WTC11 (cell line): ENCODE measurements at places on chromosomes 7 and 10.

DNA sequence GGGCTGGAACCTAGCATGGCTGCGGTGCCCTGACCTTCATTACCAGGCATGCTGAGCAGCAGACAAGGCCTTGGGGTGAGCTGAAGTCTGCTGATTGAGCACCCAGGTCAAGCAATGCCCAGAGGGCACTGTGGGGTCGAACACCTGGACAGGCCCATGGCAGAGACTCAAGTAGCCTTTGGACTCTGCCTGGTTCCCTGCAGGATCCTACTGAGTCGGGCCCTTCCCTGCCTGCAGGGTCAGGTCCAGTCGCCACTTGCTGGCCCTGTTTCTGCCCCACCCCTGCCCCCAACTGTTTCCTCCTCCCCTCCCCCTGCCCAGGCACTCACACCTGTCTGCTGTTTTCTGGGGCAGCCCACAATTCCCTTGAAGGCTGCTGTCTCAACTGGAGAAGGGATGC lies 483.2 kb upstream of the MKI67 start:
- DNase-seq, result no peak

GRCh38 chr7:24825931-24826661 lies 68.8 kb upstream of the GSDME start:
- DNase-seq, result no peak

GRCh38 chr7:92843034-92843760 lies 6.8 kb upstream of the CDK6 start:
- DNase-seq, result no peak

GRCh38 chr7:24956021-24956420 lies 24.0 kb downstream of the OSBPL3 start:
- no peak for DNase-seq

DNA sequence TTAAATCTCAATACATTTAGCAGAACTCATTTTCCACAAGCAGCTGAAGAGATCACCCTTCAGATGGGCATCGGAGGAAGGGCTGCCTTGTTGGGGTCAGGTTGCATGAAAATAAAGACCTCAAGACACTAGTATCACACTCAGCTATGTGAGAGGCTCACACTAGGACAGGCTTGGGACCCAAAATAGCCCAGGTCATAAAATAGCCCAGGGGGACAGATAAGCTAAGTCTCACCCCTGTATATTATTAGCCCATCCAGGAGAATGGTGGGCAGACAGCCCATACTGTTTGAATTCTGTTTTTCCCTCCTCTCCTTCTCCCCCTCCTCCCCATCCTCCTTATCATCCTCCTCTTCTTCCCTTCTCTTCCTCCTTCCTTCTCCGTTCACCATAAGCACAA lies 415.1 kb upstream of the C7orf33 start:
- no peak for DNase-seq

DNA sequence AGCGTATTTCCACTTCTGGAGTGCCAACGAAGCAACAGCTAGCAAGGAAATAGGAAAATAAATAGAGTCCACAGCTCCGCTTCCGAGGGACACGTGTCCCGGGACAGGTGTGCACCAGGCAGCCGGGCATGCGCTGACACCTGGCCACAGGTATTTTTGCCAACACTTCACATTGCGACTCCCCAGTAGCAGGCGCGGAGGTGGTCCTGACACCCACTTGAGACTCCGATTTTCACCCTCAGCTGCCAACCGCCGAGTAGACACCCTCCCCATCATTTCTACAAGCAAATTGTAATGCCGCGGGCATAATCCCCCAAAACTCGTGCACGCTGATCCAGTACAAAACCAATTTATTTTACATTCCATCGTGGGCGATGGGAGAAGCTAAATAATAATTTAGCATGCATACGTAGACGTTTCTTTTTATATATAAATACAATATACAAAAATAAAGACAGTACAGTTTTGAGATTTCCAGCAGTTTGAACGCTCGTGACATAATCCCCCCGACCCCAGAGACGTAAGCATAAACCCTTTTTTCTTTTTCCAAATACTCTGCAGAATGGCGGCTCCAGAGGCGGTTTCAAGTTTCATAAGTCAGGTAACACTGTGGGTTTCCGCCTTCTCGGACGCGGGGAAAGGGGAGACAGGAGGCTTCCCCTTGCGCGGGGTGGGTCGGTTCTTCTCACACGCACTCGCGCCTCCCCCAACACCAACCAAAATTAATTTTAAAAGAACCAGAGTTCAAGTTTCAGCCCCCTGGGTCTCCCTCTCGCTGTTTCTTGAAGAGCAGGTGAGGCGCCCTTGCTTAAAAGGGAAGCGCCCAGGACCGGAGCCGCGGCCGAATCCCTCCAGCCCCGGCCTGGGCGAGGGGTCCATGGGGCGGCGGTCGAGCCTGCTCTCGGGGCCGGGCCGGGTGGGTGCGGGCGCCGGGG lies 5.7 kb downstream of the MNX1 start:
- no peak for DNase-seq

DNA sequence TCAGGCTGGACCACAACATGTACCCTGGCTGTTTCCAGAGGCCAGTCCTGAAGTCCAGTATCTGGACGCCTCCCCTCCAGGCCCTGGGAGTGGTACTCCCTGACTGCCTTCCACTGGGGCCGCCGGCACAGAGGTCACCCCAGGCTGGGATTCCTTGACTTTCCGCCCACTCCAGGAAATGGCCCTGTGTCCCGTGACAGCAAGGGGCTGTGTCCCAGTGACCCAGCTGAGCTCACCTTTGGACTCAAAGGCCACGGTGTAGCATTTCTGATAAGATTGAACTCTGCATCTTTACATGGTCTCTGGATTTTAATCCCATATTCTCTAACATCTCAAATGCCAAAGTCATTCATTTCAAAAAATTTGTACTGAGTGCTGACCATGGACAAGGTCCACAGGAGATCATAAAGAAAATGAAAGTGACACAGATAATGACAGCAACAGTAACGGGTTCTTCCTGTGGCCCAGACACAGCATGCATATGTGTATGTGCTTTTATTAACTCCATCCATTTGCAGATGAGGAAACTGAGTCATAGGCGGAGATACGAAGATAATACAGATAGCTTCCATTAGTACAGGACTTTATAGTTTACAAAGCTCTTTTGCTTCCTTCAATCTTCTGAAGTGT lies 5.4 kb downstream of the ADAMTS14 start:
- DNase-seq, result no peak

- no peak for DNase-seq
Measured at GRCh38 chr10:124693801-124694416, 50.3 kb downstream of the FAM53B start.

- no peak for DNase-seq
Measured at GRCh38 chr10:121772884-121773283, 154.9 kb downstream of the ATE1 start.

- DNase-seq, result no peak
Measured at GRCh38 chr10:6176691-6177231, 26.0 kb upstream of the PFKFB3 start.

DNA sequence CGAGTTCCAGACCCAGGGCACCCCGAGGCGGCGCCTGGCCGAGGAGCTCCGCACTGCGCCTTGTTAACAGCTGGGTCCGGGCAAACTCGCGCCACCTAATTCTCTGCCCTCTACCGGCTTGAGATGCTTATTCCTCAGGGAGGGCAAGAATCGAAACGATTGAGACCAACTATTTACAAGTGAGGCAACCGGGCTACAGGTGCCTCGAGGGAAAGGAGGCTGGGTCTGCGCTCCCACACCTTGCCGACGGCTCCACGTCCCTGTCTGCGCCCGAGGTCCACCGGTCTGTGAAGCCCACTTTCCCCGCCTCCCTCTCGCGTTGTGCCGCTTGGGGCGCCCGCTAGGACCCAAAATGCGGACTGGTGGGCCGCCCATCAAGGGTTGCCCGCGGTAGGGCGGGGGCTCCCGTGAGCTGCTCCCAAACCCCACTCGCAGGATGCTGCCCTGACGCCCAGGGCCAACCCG lies 527 bp downstream of the AKR1B1 start:
- DNase-seq, result peak; percentile 74

- DNase-seq, result no peak
Measured at GRCh38 chr10:70057306-70057705, 4.7 kb downstream of the MACROH2A2 start.

DNA sequence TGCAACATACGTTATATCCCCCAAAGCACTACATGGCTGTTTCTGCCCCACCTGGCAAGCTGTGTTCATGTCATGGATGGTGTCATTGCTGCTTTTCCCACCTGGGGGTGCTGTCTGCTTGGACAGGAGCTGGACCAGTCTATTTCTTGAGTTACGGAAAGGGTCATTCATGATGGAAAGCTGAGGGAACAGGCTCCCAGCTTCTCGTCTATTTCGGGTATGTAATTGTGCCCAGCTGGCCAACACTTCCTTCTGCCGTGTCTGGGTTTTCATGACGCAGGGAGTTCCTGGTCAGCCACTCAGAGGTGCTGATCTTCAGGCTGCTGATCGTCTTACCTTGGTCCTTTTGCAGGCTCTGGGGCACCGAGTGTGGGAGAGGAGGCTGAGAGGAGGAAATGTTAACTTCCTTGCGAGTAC lies 8.6 kb downstream of the BTBD16 start:
- peak; percentile 79 for DNase-seq

- DNase-seq, result no peak
Measured at GRCh38 chr7:145978769-145979168, 137.8 kb upstream of the CNTNAP2 start.

DNA sequence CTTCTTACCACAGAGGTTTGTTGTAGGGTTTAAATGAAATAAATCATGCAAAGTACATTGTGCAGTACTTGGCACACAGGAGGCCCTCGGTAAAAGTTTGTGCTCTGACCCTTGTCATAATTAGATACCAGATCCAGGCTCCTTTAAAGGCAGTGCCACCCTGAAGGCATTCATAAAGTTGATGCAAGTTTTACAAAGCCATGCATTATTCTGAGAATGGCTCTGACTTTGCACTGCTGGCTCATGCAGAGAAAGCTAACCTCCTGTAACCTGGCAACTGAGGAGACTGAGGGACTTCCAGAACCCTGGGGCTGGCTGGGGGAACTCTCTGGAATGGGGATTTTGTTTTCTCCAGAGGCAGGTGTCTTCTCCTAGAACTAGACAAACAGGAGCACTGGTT lies 570.9 kb downstream of the CCSER2 start:
- DNase-seq, result no peak
